ENCODE measurements at places on chromosomes 12 and 14.

DNA sequence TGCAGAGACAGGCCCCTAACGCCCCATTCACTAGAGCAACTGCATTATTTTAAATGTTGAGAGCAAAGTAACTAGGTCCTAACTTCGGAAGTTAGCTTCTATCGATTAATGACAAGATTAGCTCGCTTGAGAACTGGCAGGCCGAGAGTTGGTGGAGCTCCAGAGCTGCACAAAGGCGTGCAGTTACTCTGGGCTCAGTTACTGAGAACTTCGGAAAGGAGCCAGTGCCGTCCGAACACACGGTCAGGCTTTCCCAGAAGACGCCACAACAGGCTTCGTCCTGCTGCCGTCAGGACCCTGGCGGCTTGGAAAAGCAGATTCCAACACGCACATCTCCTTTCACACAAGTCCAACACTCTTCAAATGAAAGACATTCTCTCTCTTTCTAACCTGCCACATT lies 45.4 kb upstream of the TESC start:
- no peak for DNase-seq

DNA sequence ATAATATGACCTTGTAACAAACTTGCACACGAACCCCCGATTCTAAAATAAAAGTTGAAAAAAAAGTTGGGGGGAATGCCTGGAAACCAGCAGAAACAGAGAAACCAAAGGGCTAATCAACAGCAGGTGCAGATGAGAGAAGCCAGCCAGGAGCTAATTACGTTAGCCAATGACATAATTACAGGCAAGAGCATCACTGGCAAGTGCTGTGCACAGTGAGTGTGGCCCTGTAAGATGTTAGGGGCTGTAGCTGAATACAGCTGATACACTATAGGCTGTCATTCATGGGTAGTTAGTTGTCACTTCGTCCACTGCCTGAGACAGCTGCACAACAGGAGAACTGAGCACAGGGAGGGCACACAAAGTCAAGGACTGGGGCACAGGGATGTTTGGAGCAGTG lies 7.3 kb upstream of the FGF23 start:
- DNase-seq = no peak

- DNase-seq = no peak
Measured at GRCh38 chr12:74468401-74468800, 69.2 kb upstream of the ATXN7L3B start.

- DNase-seq = no peak
Measured at GRCh38 chr12:75704664-75705063, 193.3 kb upstream of the KRR1 start.

GRCh38 chr12:53098354-53098981 lies 1.0 kb downstream of the IGFBP6 start:
- no peak for DNase-seq

DNA sequence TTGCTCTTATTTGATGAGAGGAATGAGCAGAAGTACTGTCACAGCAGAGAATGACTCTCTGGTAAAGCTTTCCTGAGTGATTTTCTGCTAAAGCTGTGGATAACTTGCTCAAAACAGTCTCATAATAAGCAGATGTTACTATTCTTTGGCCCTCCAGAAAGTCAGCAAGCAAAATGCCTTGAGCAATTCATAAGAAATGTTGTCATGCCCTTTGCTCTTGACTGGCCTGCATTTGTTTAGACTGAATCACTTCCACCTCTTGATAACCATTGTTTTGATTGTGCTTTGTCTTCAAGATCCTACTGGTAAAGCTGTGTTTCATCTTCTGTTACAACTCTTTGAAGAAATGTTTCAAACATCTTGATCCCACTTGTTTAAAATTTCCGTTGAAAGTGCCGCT lies 457.9 kb upstream of the FOXG1 start:
- DNase-seq = no peak

DNA sequence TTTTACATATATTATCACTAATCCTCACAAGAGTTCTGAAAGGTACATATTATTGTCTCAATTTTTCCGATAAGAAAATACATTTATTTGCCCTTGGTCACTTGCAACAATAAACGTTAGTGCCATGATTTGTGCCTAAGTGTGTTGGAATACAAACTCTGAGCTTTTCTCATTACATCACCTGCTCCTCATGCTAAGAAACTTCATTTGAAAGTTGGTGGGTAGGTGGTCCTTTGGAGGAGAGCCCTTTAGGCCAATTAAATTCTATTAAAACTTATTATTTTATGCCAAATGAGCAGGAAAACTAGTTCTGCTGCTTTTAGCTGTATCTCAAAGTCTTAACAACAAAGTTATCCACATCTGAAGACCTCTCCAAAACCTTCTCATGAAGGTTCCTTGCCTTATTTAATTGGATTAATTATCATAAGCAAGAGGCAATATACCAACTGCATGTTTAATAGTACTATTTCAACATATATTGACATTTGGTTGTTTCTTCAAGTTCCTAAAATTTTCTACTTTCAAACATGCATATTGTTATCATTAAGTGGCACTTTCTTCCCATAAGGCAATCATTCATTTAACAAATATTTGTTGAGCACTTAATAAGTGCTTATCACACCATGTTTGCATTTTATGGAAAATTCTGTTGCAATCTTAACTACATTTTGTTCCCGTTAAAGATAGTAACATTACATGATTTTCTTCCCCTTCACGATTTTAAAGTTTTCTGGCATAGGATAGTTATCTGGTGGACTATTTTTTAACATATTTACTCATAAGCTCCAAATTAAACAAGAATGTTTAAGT lies 40.1 kb upstream of the LRRK2 start:
- DNase-seq = no peak

All from stimulated activated CD4-positive, alpha-beta T cell treated with anti-CD3 and anti-CD28 coated beads, Interleukin-15, amount 100 ng/mL, for 1 hour (primary cell).